ENCODE measurements at places on chromosomes 13 and 19.

GRCh38 chr19:1520203-1520780 lies 3.6 kb upstream of the PLK5 start:
- DNase-seq = no peak

- DNase-seq = no peak
Observed at GRCh38 chr19:16327501-16327900, 2.9 kb downstream of the KLF2 start.

- peak; percentile 5 for DNase-seq
Observed at GRCh38 chr13:86856991-86857390, 814.2 kb upstream of the SLITRK5 start.

DNA sequence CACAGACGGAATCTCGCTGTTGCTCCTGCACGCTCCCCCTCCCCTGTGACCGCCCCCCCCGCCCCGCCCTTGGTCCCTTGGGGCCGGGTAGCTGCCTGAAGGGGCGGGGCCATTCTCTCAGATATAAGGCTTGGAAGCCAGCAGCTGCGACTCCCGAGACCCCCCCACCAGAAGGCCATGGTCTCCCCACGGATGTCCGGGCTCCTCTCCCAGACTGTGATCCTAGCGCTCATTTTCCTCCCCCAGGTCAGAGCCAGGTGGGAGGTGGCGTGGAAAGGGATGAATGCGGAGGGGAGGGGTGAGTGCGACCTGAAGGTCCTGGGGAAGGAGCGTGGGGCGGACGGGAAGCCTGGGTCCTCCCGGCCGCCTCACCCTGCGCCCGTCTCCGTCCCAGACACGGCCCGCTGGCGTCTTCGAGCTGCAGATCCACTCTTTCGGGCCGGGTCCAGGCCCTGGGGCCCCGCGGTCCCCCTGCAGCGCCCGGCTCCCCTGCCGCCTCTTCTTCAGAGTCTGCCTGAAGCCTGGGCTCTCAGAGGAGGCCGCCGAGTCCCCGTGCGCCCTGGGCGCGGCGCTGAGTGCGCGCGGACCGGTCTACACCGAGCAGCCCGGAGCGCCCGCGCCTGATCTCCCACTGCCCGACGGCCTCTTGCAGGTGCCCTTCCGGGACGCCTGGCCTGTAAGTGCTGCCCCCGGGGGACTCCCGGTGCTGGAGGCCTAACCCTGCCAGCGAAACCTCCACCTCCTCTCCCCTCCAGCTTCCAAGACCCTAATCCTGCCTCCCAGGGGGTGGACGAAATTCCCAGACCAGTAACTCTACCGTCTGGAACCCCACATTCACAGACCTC lies at the start of gene DLL3:
DLL3 (plus strand) TSS at position 150 of the 845 bp plus-strand sequence; CDS start at position 178, 28 bp downstream.
- no peak for DNase-seq

- DNase-seq = no peak
Observed at GRCh38 chr13:77503398-77503797, 32.1 kb upstream of the SCEL start.
